ENCODE measurements at places on chromosomes 6 and 20.
A peak's percentile ranks its signal among the peaks of the same experiment; 100 is the strongest.

GRCh38 chr20:45467861-45468260 lies 1.7 kb upstream of the WFDC2 start:
- DNase-seq = peak; percentile 35

DNA sequence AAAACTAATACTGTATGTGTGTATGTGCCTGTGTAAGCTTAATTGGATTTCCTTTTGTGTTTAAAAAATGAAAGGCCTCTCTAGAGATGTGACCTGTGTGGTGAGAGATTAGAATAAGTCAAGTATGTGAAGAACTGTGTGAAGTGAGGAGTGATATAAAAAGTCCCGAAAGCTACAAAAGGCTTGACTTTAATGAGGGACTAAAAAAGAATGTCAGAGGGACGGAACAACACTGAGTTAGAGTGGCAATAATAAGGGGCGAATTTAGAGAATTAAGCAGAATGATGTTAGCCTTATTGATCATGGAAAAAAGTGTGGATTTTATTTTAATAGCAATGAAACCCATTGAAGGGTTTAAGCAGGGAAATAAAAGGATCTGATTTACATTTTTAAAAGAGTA lies 1281.2 kb upstream of the ADGRB3 start:
- DNase-seq = no peak

DNA sequence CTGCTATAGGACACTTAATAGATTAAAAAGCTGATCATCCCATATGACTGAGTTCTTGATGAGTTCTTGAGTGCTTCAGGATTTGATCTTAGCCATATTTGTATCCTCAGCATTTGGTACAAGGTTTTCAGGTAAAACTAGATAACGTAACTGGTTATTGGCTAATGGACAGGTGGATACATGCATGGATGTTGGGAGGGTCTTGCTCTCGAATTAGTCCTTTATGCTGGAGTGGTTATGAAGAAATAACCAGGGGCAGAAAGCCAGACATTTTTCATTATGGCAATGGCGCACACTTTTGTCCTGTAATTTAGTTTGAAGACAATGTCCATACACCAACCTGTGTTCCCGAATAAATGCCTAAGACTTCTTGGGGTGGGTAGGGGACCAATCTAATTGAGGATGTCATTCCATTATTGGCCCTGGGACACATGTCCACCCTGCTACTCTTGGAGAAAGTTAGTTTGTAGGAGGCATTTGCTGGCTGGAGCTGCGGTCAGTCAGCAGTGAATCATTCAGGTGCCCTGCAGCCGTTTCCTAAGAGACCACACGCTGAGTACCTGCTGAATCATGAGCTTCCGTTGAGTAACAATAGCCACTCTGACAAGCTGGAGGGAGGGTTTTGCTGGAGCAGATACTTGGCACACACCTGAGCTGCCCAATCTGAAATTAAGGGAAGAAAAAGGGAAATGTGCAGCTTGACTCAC lies 194.4 kb downstream of the FOXA2 start:
- DNase-seq = peak; percentile 84

- no peak for DNase-seq
Measured at GRCh38 chr6:75813476-75814250, 64.6 kb downstream of the MYO6 start.

DNA sequence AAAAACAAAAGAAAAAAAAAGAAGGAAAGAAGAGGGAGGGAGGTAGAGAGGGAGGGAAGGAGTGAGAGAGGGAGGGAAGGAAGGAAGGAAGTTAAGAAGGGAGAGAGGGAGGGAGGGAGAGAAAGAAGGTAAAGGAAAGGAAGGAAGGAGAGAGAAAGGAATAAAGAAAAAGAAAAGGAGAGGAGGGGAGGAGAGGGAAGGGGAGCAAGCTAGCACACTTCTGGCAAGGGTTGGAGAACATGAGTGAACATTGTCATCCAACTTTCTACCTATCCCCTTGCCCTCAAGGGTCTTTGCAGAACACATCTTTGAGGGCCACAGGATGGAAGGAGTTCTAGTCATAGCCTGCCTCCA lies 34.1 kb upstream of the IL17A start:
- no peak for DNase-seq

- no peak for DNase-seq
Measured at GRCh38 chr20:36405255-36405654, 99.1 kb downstream of the DLGAP4 start.

DNA sequence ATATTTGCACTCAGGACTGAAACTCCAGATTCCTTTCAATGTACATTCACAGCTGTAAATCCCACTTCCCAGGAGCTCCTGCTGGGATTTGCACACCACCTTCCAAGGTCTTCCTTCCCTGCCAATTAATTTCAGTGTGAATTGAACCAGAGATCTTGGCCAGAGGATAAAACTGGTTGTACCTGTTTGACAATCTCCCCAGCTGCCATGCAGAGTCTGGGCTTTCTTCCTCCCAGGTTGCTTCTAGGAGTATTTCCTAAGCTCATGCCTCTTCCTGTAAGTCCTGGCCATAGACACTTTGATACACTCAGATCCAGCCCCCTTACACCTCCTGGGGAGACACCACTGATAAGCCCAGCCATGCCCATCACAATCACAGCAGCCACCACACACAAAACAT lies 15.6 kb downstream of the MAFB start:
- DNase-seq = no peak

- DNase-seq = no peak
Measured at GRCh38 chr6:26554697-26555504, 16.7 kb downstream of the HMGN4 start.

DNA sequence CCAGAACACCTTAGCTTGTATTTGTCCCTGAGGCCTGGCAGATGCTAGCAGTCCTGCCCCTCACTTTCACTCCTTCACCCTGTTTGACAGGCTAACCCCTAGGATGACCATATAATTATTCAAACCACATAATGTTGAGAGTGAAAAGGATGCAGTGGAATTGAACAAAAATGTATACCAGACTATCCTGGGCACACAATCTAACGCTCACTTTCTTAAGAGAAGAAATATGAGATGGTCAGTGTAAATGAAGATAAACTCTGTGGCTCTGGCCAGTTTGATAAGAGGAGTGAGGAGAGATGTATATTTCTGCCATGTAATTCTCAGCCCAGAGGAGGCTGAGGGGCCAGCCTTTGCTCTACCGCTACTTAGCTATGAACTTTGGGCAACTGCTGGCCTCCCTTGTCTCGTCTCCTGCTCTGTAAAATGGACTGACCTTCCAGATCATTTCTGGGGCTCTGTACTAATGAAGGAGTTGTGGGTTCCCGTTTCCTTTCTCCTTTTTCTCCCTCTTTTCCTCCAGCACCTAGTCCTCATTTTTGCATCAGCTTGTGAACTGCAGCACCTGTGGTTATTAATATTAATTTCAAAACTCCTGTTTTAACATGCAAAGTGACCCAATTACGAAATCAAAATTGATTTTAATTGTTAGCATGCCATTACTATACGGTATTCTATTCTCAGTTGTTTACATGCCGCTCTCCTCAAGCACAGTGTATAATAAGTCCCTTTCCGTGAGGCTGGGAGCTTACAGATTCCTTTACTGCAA lies 92.5 kb upstream of the IYD start:
- DNase-seq = no peak

DNA sequence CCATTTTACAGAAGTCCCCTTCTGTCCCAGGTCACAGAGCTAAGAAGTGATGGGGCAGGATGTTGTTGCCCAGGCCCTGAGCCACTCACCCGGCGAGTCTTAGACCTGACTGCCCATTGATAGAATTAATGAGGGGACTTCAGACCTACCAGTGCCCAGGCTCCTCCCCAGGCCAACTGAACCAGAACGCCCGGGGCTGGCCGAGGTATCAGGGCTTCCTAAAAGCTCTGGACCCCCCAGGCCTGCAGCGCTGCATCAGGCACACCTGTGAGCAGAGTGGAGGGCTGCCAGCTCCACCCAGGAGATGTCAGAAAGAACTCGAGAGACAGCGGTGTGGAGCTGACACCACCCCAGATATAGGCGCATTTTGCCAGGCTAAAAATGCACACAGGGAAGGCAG lies 3.5 kb downstream of the GPR31 start:
- DNase-seq = no peak

- no peak for DNase-seq
Measured at GRCh38 chr6:127554435-127555006, 22.5 kb upstream of the C6orf58 start.

DNA sequence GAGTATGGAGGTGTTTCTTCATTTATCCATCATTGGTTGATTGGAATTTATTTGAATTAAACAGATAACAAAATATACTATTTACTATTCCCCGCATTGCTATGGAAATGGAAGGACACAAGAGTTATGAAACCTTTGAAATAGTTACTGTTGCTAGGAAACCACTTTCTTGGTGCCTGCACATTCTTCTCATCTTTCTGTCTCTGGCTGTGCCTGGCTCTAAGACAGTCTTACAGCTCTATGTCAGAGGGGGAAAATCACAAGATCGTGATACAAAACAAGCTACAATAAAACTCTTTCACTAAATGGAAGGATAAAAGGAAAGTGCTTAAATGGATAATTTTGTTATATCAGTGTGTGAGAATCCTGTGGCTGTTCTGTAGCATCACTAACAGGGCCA lies 453.0 kb downstream of the LMBRD1 start:
- no peak for DNase-seq

GRCh38 chr20:9422321-9423057 lies 91.9 kb upstream of the LAMP5 start:
- no peak for DNase-seq

GRCh38 chr6:168415993-168416530 lies 24.9 kb upstream of the SMOC2 start:
- DNase-seq = no peak

DNA sequence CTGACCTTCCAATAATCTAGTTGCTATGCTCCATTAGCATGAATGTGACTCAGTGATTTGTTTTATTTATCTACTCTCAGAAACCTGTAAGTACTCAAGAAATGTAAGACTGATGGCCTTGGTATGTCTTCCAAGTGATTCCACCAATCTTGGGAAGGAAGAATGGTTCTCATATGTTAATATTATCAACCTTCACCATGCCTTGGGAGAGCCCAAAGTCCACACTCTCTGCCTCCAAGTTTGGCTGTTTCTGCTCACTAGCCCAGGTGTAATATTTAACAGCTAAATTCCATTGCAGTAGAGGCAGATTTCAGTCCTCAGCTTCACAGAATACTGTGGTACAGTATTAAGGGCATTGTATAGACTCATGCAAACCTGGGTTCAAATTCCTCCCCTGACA lies 51.8 kb downstream of the CLIC5 start:
- no peak for DNase-seq

DNA sequence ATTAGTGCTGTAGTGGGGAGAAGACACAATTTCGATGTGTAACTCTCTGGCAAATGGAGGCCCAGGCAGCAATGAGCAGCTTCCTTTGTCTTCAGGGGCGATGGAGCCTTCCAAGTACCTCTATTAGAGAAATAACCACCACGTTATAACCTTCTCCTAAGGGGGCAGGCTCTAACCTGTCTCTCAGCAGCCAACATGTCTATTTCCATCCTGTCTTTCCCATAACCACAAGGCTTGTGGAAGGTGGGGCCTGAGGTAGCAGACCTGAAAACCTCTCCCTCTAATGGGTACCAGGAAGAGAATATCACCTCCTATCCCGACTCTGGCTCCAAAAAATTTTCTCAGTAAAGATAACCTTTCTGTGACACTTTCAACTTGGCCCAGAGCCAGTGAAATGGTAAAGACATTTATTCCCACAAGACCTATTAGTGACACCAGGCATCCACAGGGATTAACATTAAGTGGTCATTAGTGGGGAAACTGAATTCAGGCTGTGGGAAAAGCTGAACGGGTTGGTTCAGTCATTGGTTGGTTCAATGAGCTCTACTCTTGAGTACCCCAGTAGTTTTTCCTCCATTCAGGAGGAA lies 4.0 kb downstream of the PEX6 start:
- no peak for DNase-seq

GRCh38 chr6:43260791-43261190 lies 17.5 kb downstream of the TTBK1 start:
- DNase-seq = no peak

GRCh38 chr6:65776332-65776731 lies 69.3 kb upstream of the EYS start:
- DNase-seq = no peak

- no peak for DNase-seq
Measured at GRCh38 chr6:48184648-48185047, 73.7 kb upstream of the PTCHD4 start.

DNA sequence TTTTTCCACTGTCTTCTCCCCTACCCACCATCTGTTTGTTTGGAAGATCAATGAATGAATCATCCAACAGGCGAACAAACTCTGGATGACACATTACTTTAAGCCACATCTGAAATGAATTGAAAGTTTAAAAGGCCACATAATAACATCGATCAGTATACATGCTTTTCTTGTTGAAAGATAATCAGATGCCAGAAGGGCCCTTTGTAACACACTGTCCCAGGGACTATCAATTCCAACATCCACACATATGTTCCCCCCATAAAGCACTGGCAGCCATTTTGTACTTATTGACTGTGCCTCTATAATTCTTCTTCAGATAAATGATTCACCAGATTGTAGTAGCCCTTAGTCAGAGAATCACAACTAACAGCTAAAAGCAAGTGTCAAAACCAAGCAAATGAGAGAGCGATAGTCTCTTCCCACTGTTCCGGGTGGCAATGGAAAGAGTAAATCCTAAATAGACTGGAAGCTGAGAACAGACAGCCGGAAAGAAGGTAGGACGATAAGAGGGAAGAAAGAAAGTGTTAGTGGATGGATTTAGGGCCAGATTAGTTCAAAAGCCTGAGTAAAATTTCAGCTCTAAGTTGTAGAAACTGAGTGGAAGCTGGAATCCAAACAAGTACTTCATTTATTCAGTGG lies 184.9 kb upstream of the TENT5A start:
- DNase-seq = no peak

GRCh38 chr20:63934271-63935068 lies 21.7 kb downstream of the UCKL1 start:
- no peak for DNase-seq

DNA sequence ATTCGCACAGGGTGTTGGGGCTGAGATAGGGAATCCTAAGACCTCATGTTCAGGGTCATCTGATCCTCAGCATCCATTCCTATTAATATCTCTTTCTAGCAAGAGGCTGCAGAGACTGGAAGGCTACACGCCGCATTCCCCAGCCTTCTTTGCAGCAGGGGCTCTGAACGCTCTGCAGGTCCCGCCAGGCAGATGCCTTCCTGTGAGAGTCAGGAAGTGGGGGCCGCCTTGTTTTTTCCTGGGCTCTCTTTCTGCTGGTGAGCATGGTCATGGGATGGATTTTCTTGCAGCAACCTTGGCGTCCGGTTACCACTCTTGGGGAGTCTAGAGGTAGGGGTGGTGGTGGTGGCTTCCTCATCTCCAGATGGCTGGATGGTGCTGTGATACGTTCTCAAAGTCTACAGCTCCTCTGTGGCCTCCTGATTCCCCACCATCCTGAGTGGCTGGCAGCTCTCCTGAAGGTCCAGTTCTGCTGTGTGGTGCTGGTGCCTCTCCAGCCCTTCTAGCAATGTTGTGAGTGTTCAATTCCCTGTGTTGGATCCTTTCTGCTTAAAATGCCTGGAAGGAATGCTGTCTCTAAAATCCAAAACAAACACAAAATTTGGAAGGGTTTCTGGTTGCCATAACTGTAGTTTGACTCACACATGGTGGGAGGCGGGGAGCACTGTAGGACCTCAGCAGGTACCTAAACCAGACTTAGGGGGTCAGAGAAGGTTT lies 111.9 kb downstream of the CEBPB start:
- no peak for DNase-seq

- DNase-seq = no peak
Measured at GRCh38 chr6:130760006-130760405, 67.2 kb upstream of the SMLR1 start.

- no peak for DNase-seq
Measured at GRCh38 chr6:81997090-81997926, 244.8 kb upstream of the TENT5A start.
